T-helper 2 cell treated with Interferon-gamma antibody and Interleukin-4, amounts not matched to agents 5 μg/mL and 100 μg/mL, for 36 hours (primary cell): ENCODE measurements at places on chromosomes 3 and 15.

- no peak for DNase-seq
- H3K27me3 ChIP-seq, result no peaks in the 10 kb centered on the region
- H3K36me3 ChIP-seq, result no peaks in the 10 kb centered on the region
- no peak overlapping the region for H3K4me3 ChIP-seq
These were observed 265.9 kb downstream of the TJP1 start for GRCh38 chr15:29556380-29556779.

GRCh38 chr15:52115598-52116427 lies 3.2 kb upstream of the BCL2L10 start:
- peaks cover 21% of the 10 kb centered on the region for H3K27me3 ChIP-seq
- H3K27ac ChIP-seq, result no peak overlapping the region
- DNase-seq, result no peak
- H3K4me1 ChIP-seq, result peaks cover 7% of the 10 kb centered on the region

DNA sequence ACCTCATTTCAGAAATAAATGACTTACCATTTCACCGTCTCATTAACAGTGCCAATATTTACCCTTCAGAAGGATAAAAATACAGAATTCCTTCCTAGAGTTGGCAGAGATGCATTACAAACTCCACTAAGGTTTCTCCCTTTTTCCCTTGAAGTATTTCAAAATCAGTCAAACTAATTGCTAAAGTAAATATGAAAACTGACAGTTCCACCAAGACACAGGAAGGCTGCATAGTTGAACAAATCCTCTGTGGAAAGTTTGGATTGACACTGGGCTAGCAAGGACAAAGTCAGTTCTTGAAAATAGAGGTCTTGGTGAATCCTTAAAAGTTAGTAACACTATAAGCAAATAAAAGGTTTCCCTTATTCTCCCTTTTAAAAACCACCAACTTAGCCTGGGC lies 34.5 kb downstream of the DCP1A start:
- no peaks in the 10 kb centered on the region for H3K27me3 ChIP-seq
- H3K27ac ChIP-seq, result no peak overlapping the region
- DNase-seq, result no peak
- H3K4me1 ChIP-seq, result no peaks in the 10 kb centered on the region
- no peak overlapping the region for H3K4me3 ChIP-seq

DNA sequence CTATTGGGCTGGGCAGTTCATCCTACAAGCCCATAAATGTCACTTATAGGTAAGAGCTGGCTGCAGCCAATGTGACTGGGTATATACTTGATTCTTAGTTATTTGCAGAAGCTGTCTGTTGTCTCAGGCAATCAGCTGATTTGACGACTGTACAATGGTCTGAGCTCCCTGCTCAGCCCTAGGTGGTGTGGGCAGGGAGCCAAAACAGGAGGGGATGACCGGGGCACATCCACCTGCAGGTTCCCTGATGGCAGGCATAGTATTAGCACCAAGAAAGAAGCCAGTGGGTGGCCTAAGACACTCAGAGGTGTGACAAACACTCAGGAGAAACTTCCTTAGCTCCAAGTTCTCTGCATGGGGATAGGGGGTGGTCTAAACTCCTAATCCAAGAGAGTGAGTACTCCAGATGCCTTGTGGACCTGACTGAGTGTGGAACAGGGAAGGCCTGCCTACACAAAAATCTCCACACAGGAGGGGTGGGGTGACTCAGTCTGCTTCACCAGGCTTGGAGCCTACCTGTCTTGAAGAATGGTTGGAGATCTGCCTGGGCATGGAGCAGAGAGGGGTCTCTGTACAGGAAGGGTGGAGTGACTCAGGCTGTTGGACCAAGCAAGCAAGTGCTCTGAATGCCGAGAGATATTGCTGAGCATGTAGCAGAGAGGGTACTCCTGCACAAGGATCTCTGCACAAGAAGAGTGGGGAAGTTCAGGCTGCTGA lies 690.4 kb upstream of the NAALADL2 start:
- H3K27me3 ChIP-seq, result no peaks in the 10 kb centered on the region
- no peaks in the 10 kb centered on the region for H3K36me3 ChIP-seq
- no peak overlapping the region for H3K4me3 ChIP-seq
- DNase-seq, result no peak

GRCh38 chr15:49857496-49858475 lies 236.9 kb downstream of the DTWD1 start:
- DNase-seq, result no peak
- H3K4me3 ChIP-seq, result no peak overlapping the region
- H3K27me3 ChIP-seq, result no peaks in the 10 kb centered on the region
- H3K4me1 ChIP-seq, result no peaks in the 10 kb centered on the region

- H3K36me3 ChIP-seq, result peaks cover 5% of the 10 kb centered on the region
- peaks cover 27% of the 10 kb centered on the region for H3K4me1 ChIP-seq
- H3K27ac ChIP-seq, result no peak overlapping the region
- H3K4me3 ChIP-seq, result peak overlapping the region; percentile 5
- no peak for DNase-seq
- H3K27me3 ChIP-seq, result peaks cover 4% of the 10 kb centered on the region
These were observed 2.3 kb downstream of the PEAK1 start for GRCh38 chr15:77417602-77418001.

DNA sequence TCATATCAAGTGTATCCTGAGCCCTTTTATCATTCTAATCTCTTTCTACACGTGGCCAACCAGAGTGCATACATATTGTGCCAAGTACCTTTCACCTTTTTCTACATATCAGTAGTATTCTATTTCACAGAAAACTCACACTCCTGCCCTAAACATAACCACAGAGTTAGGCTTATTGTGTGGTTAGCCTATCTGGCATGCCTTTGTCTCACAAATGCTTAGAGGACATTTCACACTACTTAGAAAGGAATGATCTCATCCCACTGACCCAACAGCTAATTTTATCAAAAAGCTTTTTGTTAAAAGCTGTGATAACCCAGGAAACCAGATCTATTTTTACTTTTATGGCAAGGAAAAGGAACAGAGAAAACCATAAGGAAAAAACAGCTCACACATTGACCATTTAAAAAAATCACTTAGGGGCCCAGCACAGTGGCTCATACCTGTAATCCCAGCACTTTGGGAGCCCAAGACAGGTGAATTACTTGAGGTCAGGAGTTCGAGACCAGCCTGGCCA lies 17.8 kb upstream of the MAP4 start:
- peak overlapping the region; percentile 22 for H3K4me3 ChIP-seq
- no peak for DNase-seq
- peaks cover 17% of the 10 kb centered on the region for H3K4me1 ChIP-seq
- H3K36me3 ChIP-seq, result peaks cover 1% of the 10 kb centered on the region

DNA sequence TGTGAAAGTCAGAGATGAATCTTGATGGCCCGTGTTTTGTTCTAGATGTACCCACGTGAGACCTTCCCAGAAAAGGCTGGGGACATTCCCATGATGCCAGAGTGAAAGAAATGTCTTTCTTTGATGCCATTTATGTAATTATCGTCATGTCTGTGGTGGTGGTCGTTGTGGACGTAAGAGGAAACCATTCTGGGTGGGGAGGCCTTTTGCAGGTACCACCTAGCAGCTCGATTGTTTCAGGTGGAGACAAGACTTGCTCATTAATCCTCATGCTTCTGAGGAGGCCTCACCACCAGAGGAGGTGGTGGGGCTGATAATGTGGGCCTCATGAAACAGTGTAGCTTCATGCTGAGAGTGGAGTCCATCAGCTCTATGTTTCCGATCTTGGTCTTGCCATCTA lies 58.1 kb upstream of the USP3 start:
- no peaks in the 10 kb centered on the region for H3K36me3 ChIP-seq
- H3K4me1 ChIP-seq, result peaks cover 7% of the 10 kb centered on the region
- no peak for DNase-seq
- peaks cover 15% of the 10 kb centered on the region for H3K27me3 ChIP-seq

- no peaks in the 10 kb centered on the region for H3K4me1 ChIP-seq
- H3K27me3 ChIP-seq, result peaks cover 3% of the 10 kb centered on the region
These were observed 185.8 kb upstream of the PRICKLE2 start for GRCh38 chr3:64411101-64411500.

GRCh38 chr3:14323401-14324223 lies 78.8 kb upstream of the SLC6A6 start:
- H3K36me3 ChIP-seq, result no peaks in the 10 kb centered on the region
- no peaks in the 10 kb centered on the region for H3K4me1 ChIP-seq
- H3K27ac ChIP-seq, result no peak overlapping the region
- no peak for DNase-seq
- no peaks in the 10 kb centered on the region for H3K27me3 ChIP-seq

DNA sequence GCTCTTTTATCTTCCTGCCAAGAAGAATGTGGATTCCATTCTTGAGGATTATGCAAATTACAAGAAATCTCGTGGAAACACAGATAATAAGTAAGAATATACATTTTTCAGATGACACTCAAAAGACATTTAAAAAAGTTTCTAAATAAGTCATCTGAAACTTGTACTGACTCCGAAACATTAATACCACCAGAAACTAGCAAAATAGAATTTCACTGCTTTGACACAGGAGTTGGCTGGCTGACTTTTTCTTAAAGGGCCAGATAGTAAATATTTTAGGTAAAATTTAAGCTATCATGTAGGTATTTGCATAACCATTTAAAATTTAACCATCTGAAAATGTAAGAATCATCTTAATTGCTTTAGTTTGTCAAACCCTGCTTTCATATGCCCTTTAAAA lies 20.8 kb downstream of the MORF4L1 start:
- no peak overlapping the region for H3K4me3 ChIP-seq
- peaks cover 4% of the 10 kb centered on the region for H3K4me1 ChIP-seq
- no peaks in the 10 kb centered on the region for H3K27me3 ChIP-seq

DNA sequence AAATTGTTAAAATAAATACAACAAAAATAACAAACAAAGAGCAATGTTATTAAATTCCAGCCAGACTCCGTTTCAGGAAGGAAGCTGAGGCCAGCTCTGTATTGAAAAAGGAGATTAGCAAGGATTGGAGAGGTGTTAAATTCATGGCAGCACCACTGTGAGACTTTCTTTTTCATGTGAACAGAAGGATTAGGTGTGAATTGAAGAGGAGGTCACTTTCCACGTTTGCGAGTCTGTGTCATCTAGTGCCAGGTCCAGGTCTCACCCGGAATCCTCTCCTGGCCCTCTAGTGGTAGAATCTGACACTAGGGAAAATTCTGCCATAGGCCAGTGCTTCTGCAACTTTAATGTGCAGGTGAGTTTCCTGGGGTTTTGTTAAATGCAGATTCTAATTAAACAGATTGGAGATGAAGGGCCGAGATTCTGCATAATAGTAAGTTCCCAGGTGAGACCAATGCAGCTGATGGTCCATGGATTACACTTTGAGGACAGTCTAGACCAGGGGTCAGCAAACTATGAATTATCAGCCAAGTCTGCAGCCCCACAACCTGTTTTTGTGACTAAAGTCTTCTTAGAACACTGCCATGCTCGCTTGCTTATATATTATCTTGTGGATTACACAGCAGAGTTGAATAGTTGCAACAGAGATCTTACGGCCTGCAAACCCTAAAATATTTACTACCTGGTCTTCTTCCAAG lies 9.2 kb upstream of the SLC6A1 start:
- no peaks in the 10 kb centered on the region for H3K4me1 ChIP-seq
- H3K27me3 ChIP-seq, result no peaks in the 10 kb centered on the region
- no peak overlapping the region for H3K27ac ChIP-seq
- no peak overlapping the region for H3K4me3 ChIP-seq
- DNase-seq, result no peak

- DNase-seq, result no peak
- H3K4me1 ChIP-seq, result no peaks in the 10 kb centered on the region
- no peak overlapping the region for H3K27ac ChIP-seq
These were observed 12.8 kb upstream of the BNIP2 start for GRCh38 chr15:59701880-59702279.

DNA sequence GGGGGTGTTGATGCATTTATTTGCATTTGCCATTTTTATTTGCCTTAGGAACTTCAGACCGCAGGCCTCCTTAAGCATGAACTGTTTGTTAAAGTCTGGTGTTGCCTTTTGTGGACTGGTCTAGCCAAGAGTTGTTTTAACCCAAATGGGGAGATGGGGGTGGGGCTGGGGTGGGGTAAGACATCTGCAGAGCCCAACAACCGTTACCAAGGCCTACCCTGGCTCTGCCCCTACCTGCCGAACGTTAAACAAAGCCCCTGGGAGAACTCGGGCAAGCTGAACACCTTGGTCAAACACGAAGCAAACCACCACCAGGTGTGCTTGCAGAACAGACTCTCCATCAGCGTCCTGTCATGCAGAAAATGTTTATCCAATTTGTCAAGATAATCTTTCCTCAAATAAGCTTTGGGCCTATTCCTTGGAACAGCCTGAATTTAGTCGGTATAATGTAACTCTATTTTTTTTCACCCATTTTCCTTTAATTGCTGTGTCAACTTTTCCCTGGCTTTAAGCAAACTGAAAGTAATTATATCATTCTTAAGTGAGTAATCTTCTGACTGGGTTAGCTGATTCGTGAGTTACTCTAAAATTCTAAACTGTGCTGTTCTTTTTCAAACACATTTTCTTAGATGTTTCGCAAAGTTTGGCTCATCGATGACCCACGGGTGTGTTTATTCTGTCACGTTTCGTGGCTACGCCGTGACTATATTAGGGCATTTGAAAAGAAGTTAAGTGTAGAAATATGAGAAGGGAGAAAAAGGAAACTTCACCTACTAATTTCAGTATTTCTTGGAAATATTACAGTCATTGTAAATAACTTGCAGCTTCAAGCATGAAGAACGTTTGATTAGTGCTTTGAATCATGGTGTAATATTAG lies 127.6 kb downstream of the SOX2 start:
- H3K36me3 ChIP-seq, result no peaks in the 10 kb centered on the region
- no peaks in the 10 kb centered on the region for H3K4me1 ChIP-seq
- H3K27me3 ChIP-seq, result no peaks in the 10 kb centered on the region
- H3K27ac ChIP-seq, result no peak overlapping the region
- no peak overlapping the region for H3K4me3 ChIP-seq

DNA sequence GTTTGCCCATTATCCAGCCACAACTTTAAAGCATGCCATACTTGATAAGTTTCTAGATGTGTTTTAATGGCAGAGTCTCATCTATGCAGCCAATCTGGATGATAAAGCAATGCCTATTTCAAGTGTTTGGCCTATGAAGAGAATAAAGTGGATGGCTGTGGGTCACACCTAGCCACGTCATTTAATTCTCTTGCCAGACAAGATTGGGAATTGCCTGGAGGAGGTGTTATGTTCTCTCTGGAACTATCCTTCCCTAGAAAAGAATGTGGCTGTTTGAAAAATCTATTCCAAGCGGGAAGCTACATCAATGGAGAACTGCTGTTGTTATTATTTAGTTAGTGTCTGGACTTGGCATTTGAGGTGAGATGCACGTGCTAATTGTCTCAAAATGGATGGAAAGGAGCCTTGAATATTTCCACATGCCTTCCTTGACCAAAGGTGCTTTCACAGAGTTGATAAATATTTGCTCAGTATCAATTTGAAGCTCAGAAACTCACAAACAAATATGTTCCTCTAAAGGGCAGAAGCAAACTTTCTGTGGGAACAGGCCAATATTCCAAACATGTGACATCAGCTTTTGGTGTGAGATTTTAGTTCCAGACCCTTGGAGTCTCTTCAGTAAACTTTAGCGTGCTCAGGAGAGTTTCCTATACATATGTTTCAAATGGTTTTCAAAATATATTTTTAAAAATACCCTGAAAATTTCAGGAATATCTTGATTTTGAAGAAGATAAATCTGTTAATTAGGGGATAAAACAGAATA lies 510.6 kb upstream of the SGO1 start:
- H3K4me3 ChIP-seq, result no peak overlapping the region
- H3K4me1 ChIP-seq, result no peaks in the 10 kb centered on the region
- no peaks in the 10 kb centered on the region for H3K27me3 ChIP-seq
- H3K36me3 ChIP-seq, result no peaks in the 10 kb centered on the region
- DNase-seq, result no peak
- no peak overlapping the region for H3K27ac ChIP-seq

- H3K36me3 ChIP-seq, result no peaks in the 10 kb centered on the region
- H3K27ac ChIP-seq, result no peak within 1 kb of the TSS
These were observed at the start of gene AGBL1 for GRCh38 chr15:86079508-86080266. Gene AGBL1 (plus strand): TSS chr15:86079871.

GRCh38 chr3:192901435-192901834 lies 16.2 kb downstream of the MB21D2 start:
- no peak overlapping the region for H3K27ac ChIP-seq
- H3K27me3 ChIP-seq, result peaks cover 16% of the 10 kb centered on the region
- DNase-seq, result no peak
- peaks cover 40% of the 10 kb centered on the region for H3K4me1 ChIP-seq
